ENCODE measurements at places on chromosomes 11 and 22. TPM values are rescaled to one million over a fixed set of nuclear protein-coding genes. Genes with fewer than 3 reads are reported as not detected.

The KCTD14 gene
- total RNA-seq = not detected

The ESAM gene
- total RNA-seq = 8.9 TPM

The VWCE gene
- 2.2 TPM for total RNA-seq

The GCAT gene
- 11.9 TPM for total RNA-seq

The CD3G gene
- total RNA-seq = not detected

The HPS5 gene
- total RNA-seq = 16.6 TPM

The GPHA2 gene
- total RNA-seq = not detected

The RAB39A gene
- not detected for total RNA-seq

The FGF4 gene
- total RNA-seq = not detected

The HRAS gene
- 47.3 TPM for total RNA-seq

The SMIM35 gene
- total RNA-seq = not detected

The RAB3IL1 gene
- 10.7 TPM for total RNA-seq

The FOLR2 gene
- total RNA-seq = not detected

The DNAJB7 gene
- total RNA-seq = not detected

The SLC22A6 gene
- not detected for total RNA-seq

The HORMAD2 gene
- total RNA-seq = not detected

The NCR3LG1 gene
- total RNA-seq = 0.87 TPM

The SLC16A8 gene
- under 0.01 TPM for total RNA-seq

The ENTHD1 gene
- not detected for total RNA-seq
